Suppressor macrophage treated with lipopolysaccharide for 1 hour (primary cell): ENCODE measurements at places on chromosomes 6 and 20.

GRCh38 chr6:63565727-63566596 is 6.3 kb upstream of the LOC128125822 start:
- DNase-seq = no peak

- no peak for DNase-seq
Measured at GRCh38 chr6:9420316-9421015, 985.1 kb upstream of the SLC35B3 start.

DNA sequence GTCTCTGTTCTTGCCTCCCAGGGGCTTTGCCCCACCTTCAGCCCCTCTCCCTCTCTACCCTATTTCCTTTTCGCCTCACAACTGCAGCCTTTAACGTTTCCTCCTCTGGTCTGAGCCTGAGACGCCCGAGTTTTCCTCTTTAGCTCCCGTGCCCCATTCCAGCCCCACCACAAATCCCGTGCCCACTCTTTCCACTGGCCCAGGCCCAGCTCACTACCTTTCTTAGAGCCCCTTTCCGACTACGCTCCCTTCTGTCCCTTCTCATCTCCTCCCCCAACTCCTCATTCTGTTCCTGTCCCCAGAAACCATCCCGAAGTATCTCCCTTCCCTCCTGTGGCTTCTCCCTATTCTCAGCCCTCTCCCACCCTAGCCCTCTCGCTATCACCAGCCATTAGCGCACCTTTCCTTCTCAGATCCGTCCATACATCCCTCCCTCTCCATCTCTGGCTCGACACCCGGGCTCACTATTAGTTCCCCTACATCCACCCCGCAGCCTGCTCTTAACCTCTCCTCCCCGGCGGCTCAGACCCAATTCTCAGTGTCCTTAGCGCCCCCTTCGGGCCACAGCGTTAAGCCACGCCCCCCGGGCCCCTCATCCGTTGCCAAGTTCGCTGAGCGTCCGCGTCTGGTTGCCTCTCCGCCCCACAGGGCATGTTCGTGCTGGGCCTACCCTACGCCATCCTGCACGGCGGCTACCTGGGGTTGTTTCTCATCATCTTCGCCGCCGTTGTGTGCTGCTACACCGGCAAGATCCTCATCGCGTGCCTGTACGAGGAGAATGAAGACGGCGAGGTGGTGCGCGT is 2.7 kb downstream of the SLC32A1 start:
- peak; percentile 55 for DNase-seq

DNA sequence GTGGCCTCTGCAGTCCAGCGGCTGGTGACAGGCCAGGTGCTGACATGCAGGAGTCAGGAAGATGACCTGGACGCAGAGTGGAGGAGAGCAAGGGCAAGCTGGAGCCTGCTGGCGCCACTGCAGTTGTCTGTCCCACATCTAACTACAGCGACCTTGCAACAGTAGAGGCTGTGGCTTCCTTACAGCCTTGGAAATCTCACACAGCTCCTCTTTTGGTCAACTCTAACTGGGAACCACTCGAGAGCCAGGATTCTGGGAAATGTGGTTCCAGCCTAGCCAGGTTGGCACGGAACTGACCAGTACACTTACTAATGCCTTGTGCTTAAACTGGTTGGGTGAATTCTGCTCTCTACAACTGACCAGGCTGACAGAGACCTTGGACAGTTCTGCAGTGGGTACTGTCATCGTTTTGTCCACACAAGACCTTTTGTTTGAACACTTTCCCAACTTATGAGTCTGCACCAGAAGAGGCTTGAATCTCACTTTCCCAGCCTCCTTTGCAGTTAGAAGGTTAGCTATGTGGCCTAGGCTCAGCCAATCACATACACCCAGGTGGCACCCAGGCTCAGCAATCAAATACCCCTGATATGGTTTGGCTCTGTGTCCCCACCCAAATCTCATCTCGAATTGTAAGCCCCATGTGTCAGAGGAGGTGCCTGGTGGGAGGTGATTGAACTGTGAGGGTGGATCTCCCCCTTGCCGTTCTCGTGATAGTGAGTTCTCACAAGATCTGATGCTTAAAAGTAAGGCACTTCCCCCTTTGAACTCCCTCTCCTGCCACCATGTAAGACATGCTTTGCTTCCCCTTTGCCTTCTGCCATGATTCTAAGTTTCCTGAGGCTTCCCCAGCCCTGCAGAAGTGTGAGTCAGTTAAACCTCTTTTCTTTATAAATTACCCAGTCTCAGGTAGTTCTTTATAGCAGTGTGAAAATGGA is 153.5 kb downstream of the ZMYND8 start:
- DNase-seq = peak; percentile 9

DNA sequence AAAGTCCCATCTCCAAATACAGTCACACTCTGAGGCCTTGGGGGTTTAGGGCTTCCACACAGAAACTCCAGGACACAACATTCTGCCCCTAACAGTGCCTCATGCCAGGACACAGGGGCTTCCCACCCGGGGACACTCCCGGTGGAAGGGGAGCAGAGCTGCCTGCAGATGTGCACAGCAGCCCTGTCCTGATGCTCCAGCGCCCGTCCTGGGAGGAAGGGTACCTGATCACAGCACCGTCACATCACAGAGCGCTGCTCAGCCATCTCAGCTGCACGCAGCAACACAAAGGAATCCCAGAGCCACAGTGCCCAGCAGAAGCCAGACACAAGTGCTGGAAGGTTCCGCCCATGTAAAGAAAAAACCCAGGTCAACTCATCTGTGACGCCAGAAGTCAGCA is 156.7 kb downstream of the TAF4 start:
- DNase-seq = no peak

DNA sequence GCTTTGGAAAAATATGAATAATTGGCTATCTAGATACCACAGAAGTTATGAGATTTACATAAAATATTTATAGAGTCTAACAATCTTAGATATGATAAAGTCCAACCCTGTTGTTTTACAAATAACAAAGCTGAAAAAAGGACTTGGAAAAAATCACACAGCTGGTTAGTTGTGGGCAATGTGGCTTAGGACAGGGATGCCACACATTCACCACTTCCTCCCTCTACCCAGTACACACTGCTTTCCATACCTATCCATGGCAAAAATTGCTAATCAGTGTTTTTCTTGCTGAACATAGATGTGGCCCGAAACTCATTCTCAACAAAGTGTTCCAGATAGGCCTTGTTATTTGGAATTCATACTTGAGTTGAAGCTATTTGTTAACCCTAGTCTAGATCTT is 147.3 kb upstream of the BMP5 start:
- DNase-seq = no peak

DNA sequence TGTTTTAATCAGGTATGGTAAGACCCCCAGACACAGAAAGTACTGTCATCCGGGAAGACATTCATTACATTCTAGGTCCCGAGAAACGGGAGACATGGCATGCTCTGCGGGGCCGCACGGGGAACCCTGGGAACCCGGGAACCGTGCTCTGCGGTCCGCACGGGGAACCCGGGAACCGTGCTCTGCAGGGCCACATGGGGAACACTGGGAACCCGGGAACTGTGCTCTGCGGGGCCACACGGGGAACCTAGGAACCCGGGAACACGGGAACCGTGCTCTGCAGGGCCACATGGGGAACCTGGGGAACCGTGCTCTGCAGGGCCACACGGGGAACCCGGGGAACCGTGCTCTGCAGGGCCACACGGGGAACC is 165.6 kb upstream of the SULF2 start:
- no peak for DNase-seq

- DNase-seq = no peak
Measured at GRCh38 chr6:113031591-113032238, 684.6 kb downstream of the RFPL4B start.
